ENCODE measurements at places on chromosomes 2 and 18.

GRCh38 chr2:31140151-31140550 is 1.9 kb upstream of the GALNT14 start:
- no peak for DNase-seq

DNA sequence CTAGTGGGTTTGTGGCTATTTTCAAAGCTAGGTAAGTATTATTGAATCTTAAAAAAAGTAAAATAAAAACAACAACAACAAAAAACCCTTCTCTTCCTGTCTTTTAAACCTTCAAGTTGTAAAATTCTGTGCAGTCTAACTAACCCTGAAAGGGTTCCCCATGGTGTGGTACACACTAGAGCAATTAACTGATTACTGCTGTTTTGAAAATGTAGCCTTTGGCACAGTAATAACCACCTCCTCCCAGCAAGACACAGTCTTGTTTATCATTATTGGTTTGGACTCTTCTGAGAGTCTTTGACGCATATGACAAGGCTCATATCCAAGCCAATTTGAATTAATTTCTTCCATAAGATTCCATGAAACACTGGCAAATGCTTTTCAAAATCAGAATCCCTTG is 2184.6 kb upstream of the PIK3C3 start:
- no peak for DNase-seq

- DNase-seq: no peak
Observed at GRCh38 chr2:157438863-157439823, 4.7 kb downstream of the CYTIP start.

- no peak for DNase-seq
Observed at GRCh38 chr18:37588289-37588688, 22.7 kb upstream of the CELF4 start.

GRCh38 chr2:138502255-138503086 is 901 bp downstream of the SPOPL start:
- DNase-seq: peak; percentile 18

- DNase-seq: peak; percentile 40
Observed at GRCh38 chr18:48959921-48960920, 9.5 kb upstream of the SMAD7 start.

DNA sequence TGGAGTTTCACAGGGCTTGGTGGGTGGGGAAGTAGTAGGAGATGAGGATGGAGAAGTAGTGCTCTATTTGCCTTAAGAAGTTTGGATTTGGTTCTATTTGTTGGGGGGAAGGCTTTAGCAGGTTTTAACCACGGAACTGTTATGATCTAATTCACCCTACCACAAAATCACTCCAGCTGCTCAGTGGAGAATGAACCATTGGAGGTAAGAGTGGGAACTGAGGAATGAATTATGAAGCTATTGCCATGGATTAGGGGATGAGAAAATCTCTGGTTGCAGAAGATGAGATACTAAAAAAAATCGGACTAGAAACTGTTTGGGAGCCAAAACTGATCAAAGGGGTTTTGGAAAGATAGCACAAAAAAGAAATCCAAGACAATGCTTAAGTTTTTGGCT is 488.9 kb downstream of the DLGAP1 start:
- no peak for DNase-seq

DNA sequence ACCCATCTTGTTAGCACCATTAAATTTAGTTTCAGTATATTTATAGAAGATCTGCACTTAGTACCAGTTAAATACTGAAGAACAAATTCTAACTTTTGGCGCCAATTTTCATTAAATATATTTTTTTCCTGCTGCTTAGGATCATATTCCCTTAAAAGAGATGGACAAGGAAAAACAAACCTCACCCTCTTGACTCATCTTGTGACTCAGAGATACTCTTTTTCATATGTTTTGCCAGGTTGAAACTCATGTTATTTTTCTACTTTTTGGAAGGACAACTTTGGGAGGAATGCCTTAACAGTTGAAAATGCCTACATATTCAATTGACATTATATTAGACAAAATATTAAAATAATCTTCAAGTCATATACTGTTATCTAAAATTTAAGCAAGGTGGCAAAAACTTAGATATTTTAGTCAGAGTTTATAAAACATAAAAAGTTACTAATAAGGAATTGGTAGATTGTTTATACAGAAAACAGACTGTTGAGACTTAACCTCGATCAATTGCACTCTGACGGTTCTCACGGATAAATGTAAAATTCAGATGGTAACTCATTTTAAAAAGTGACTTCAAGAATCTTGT is 36.2 kb downstream of the PNO1 start:
- peak; percentile 49 for DNase-seq

GRCh38 chr2:69902213-69902922 is 8.6 kb downstream of the SNRNP27 start:
- no peak for DNase-seq

DNA sequence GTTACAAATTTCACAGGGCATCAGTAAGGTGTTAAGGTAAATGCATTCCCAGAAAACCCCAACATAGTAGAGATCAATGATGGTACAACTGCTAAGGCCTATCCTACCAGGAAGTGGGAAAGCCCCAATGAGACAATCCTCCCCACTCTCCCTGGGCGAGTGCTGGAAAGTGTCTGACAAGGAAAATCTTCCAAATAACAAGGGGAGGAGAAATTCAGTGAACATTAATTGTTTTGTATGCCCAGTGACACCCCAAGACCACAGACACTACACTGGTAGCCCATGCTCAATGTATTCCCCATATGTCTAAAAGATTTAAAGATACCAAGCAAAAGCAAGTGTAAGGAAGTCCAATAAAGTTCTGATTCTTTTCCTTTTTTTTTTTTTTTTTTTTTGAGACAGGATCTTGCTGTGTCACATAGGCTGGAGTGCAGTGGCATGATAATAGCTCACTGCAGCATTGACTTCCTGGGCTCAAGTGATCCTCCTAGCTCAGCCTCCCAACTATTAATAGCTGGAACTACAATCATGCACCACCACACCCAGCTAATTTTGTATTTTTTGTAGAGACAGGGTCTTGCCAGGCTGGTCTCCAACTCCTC is 24.7 kb downstream of the B4GALT6 start:
- DNase-seq: no peak

- DNase-seq: no peak
Observed at GRCh38 chr18:6106091-6106685, 210.9 kb upstream of the TMEM200C start.

DNA sequence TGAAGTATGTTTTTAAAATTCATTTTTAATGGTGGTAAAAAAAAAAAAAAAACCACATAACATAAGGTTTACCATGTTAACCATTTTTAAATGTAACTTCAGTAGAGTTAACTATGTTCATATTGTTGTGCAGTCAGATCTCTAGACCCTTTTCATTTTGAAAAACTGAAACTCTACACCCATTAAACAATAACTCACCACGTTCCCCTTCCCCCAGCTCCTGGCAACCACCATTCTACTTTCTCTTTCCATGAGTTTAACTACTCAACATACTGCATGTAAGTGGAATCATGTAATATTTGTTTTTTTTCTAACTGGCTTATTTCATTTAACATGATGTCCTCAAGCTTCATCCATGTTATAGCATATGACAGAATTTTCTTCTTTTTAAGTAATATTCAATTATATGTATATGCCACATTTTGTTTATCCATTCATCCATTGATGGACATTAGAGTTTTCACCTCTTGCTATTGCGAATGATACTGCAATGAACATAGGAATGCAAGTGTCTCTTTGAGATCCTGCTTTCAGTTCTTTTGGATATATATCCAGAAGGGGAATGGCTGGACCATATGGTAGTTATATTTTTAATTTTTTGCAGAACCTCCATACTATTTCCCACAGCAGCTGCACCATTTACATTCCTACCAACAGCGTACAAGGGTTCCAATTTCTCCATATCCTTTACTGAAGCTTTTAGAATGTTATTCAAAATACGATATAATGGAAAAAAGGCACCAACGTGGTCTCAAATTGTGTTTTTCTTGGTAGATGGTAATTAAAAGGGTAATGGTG is 91.0 kb downstream of the SPTBN1 start:
- no peak for DNase-seq

GRCh38 chr18:36887114-36887513 is 58.2 kb downstream of the KIAA1328 start:
- DNase-seq: no peak

- DNase-seq: peak; percentile 19
Observed at GRCh38 chr2:141899740-141900139, 231.1 kb downstream of the LRP1B start.

DNA sequence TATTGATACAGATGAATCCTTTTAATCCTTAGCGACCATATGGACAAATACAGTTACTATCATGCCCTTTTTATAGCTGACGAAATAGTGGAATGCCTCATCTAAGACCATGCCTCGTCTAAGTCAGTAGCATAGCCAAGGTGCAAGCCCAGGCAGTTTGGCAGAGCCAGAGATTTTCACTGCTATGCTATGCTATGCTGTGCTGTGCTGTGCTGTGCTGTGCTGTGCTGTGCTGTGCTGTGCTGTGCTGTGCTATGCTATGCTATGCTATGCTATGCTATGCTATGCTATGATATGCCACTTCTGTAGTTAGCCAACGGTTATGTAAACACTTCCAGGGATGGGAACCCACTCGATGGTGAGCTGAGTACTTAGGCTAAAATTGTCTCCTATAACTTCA is 91.6 kb upstream of the MAP4K3 start:
- no peak for DNase-seq

DNA sequence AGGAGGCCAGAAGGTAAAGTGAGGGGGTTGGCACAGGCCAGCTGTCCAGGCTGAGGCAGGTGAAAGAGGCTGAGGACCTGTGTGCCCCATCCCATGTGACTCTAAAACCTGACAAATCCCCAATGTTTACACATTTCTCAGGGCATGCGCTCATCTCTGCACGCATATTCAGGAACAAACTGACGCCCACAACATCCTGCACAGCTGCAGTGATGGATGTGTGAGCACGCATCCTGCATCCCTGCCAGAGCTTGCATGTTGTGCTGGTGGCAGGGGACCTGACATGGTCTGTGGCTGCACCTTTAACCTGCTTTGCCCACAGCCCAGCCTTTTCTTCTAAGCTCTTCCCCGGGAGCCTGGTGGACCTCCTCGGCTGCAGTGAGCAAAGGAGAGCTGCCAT is 83.1 kb downstream of the FBXO15 start:
- no peak for DNase-seq

DNA sequence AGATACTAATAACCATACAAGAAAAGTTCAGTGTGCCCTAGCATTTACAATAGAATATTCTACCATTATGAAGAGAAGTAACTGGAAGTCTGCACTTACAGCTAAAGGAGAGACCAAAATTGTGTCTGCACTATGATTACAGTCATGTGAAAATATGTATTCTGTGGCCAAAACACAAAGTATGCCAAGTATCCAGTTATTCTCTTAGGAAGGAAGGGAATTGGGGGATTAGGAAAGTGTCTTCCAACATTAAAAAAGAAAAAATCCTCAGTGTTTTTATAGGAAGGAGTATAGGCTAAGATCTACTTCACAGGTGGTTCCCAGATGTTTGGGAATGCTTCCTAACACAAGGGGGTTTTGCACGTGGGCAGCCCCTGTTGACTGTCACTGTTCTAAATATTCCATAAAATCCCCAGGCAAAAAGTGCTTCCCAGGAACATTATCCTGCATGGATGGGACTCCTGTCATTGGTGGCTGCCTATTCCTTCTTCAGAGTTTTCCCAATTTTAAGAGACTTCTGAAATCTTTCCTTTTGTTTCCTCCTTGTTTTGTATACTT is 180.2 kb upstream of the KLHL29 start:
- no peak for DNase-seq

Data from choroid plexus epithelial cell (primary cell).